ENCODE measurements at places on chromosomes 7 and 10.

DNA sequence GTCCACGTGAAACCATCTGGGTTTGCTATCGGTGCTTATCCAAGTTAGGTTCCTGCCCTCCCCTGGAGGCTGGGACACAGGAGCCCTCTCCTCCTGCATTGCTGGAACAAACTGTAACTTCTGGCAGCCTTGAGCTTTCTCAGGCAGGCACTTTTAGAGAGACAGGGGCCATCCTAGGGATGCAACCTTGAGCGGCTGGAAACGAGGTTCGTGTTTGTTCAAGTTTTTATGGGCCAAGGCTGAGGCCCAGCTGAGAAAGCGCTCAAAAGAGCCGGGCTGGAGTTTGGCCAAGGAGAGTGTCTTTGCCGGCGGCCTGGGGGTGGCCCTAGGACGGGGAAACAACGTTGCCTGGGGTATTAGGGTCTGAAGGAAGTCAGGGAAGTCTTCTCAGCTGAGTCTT lies 5.5 kb upstream of the MMD2 start:
- no peak for DNase-seq

- DNase-seq = no peak
Measured at GRCh38 chr10:132036153-132036886, 29.4 kb upstream of the JAKMIP3 start.

GRCh38 chr7:75915416-75916156 lies 631 bp downstream of the POR start:
- no peak for DNase-seq

DNA sequence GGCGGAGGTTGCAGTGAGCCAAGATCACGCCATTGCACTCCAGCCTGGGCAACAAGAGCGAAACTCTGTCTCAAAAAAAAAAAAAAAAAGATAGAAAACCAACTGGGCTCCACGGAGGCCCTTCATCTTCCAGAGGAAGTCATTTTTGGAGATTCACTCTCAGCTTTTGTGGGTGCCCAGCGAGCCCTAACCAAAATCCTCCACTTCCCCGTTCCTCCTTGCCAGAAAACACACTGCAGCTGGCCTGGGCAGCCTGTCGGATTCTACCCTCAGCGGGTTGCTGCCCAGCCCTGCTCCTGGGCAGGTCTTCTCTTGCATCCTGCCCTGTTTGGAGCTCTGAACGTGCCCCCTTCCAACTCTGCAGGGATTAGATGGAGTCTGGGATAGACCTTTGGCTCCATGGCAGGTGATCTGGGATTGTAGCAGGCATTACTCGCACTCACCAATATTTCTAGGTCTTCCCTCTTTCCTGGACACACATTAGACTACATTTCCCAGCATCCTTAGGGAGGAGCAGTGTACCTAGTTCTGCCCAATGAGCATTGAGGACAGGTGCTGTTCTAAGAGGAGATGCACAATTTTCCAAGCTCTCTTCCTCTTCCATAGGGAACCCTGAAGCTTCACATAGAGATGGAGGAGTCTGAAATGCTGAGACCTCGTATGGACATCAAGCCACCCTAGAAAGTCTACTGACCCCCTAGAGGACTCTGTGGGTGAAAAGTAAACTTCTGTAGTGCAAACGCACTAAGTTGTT lies 4.6 kb downstream of the GRID2IP start:
- DNase-seq = no peak

DNA sequence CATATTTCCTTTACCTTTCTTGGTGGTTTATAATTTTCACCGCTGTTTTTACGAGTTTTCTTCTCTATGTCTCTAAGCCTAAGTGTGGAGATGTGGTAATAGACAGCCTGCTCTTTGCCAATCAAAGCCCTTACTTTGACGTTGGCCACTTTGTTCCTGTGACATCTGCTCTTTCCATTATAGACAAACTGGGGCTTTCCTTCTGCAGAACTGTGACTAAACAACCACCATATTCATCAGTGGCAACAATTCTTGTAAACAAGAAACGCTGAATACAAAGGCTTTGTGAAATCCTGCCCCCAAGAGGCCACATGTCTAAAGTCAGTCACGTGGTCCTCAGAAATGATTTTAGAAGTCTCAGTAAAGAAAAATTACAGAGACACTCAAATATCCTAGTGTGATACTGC lies 59.6 kb upstream of the CAPZA2 start:
- DNase-seq = no peak

- no peak for DNase-seq
Measured at GRCh38 chr10:71290331-71290730, 28.7 kb upstream of the SLC29A3 start.

GRCh38 chr10:13891128-13892000 lies 304.6 kb downstream of the PRPF18 start:
- DNase-seq = no peak

DNA sequence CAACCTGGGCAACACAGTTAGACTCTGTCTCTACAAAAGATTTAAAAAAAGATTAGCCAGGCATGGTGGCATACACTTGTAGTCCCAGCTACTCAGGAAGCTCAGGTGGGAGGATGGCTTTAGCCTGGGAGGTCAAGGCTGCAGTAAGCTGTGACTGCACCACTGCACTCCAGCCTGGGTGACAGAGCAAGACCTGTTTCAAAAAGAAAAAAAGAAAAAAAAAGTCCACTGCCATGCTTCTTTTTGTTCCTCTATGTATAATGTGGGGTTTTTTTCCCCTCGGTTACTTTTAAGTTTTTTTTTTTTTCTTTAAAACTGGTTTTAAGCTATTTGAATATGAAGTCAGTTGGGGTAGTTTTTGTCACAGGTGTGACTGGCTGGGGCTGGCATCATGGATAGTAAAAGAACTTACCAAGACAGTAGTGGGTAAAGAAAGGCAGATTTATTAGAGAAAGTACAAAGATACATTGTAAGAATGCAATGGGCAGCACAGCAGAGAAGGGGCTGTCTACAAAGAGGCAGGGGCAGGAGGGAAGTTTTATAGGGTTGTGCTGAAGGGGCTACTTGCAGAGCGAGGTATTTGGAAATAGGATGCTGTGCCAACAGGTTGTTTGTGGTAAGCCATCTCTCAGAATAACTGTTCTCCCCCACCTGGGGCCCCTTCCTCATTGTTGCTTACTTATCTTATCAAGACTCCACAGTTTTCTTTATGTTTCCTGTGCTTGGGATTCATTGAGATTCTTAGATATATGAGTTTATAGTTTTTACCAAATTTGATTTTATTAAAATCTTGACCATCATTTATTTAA lies 177.3 kb downstream of the PHTF2 start:
- no peak for DNase-seq

GRCh38 chr10:19983880-19984565 lies 167.8 kb downstream of the PLXDC2 start:
- no peak for DNase-seq

DNA sequence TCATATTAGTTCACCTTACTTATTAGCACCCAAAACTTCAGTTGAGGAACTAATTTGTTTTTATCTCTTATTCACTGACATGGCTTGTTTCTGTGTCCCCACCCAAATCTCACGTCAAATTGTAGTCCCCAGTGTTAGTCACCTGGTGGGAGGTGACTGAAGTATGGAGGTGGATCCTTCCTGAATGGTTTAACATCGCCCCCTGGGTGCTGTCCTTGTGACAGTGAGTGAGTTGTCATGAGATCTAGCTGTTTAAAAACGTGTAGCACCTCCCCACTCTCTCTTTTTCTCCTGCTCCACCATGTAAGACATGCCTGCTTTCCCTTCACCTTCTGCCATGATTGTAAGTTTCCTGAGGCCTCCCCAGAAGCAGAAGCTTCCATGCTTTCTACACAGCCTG lies 75.0 kb upstream of the HECTD2 start:
- no peak for DNase-seq

GRCh38 chr7:96562966-96563365 lies 146.7 kb downstream of the SEM1 start:
- DNase-seq = no peak

DNA sequence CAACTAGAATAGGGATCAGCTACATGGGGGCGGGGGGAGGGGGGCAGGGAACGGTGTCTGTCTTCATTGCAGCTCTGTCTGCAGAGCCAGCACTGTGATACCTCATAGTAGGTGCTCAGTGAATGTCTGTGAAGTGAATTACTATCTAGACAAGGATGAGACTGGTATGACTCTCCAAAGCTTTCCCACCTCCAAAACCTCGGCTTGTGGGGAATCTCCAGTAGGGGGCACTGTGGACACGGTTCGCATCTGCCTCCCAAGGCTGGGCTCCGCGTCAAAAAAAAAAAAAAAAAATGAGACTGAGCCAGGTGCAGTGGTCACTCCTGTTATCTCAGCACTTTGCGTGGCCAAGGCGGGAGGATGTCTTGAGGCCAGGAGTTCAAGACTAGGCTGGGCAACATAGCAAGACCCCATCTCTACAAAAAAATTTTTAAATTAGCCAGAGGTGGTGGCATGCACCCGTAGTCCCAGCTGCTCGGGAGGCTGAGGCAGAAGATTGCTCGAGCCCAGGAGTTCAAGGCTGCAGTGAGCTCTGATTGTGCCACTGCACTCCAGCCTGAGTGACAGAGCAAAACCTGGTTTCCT lies 9.6 kb downstream of the TRIM56 start:
- DNase-seq = peak; percentile 21

- no peak for DNase-seq
Measured at GRCh38 chr10:119896061-119896655, 3.6 kb downstream of the SEC23IP start.

All from activated CD4-positive, alpha-beta T cell treated with anti-CD3 and anti-CD28 coated beads, Interleukin-2, amount 50 U/mL, for 24 hours (primary cell).